ENCODE measurements at places on chromosomes 6 and 20. TPM values are rescaled to one million over a fixed set of nuclear protein-coding genes. Genes with fewer than 3 reads are reported as not detected.

DNA sequence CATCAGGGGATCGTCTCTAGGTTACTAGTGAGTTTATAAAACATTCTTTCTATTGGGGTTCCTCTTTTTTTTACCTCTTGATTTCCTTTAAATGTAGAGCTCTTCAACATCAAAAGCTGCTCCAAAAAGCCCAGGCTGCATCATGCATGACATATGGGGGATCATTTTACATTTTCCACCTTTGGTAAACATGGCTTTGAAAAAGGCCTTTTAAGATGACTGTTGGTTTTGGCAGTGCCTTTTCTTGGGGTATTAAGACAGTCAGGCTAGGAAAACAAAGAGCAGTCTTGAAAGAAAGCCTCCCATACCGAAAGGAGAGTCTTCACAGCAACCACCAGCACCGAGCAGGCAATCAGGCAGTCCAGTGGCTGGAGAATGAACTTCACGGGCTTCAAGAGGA is 73.2 kb downstream of the NPEPL1 start:
- H3K4me1 ChIP-seq = no peaks in the 10 kb centered on the region
- H3K27me3 ChIP-seq = peaks cover 25% of the 10 kb centered on the region
- no peak overlapping the region for H3K4me3 ChIP-seq
- DNase-seq = no peak
- no peak overlapping the region for H3K27ac ChIP-seq

DNA sequence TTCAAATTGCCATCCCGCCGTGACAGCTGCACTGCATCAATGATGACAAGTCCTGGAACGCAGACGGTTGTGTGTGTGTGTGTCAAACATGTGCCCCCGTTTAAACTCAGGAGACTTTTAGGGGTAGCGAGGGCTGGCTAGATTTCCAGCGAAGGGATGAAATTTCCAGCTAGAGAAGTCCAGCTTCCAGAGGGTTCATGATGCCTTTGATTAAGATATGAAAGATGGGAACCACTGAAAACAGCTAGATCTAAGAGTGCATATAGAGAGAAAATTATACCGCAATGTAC is 644 bp downstream of the KIZ start:
- no peaks in the 10 kb centered on the region for H3K36me3 ChIP-seq
- H3K27me3 ChIP-seq = no peaks in the 10 kb centered on the region
- H3K27ac ChIP-seq = peak overlapping the region; percentile 87
- peaks cover 8% of the 10 kb centered on the region for H3K4me1 ChIP-seq

- H3K4me3 ChIP-seq = no peak overlapping the region
- H3K27me3 ChIP-seq = peaks cover 2% of the 10 kb centered on the region
Observed at GRCh38 chr6:168708984-168709383, 268.0 kb downstream of the SMOC2 start.

- no peak for DNase-seq
- no peaks in the 10 kb centered on the region for H3K36me3 ChIP-seq
- H3K27me3 ChIP-seq = no peaks in the 10 kb centered on the region
- no peak overlapping the region for H3K4me3 ChIP-seq
- H3K27ac ChIP-seq = no peak overlapping the region
Observed at GRCh38 chr6:3791526-3792203, 40.2 kb upstream of the PXDC1 start.

GRCh38 chr6:20464041-20464440 is 62.4 kb downstream of the E2F3 start:
- H3K4me1 ChIP-seq = no peaks in the 10 kb centered on the region
- H3K36me3 ChIP-seq = no peaks in the 10 kb centered on the region
- no peak overlapping the region for H3K27ac ChIP-seq

- DNase-seq = peak; percentile 77
- H3K4me1 ChIP-seq = peaks cover 19% of the 10 kb centered on the region
- peak overlapping the region; percentile 98 for H3K27ac ChIP-seq
- no peaks in the 10 kb centered on the region for H3K27me3 ChIP-seq
- peak overlapping the region; percentile 96 for H3K4me3 ChIP-seq
Observed at GRCh38 chr20:49916146-49917002, 1.0 kb upstream of the SPATA2 start.

DNA sequence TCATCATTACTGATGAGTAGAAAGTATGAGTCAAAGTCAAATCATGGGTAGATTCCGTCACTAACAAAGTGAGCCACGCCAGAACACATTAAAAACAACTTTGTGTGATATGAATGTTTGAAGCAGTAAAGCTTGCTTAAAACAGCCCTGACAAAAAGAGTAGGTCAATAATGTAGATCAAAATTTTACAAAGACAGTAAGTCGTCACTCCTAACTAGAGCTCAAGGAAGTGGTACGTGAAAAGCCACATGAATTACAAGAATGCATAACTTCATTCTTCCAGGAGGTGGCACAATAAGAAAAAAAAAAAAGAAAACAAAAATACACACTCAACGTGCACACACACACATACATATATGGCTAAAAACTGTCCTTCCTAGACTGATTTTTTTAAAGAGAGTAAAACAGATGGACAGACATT is 69.9 kb downstream of the HACE1 start:
- no peaks in the 10 kb centered on the region for H3K4me1 ChIP-seq
- no peaks in the 10 kb centered on the region for H3K27me3 ChIP-seq
- no peak overlapping the region for H3K4me3 ChIP-seq
- DNase-seq = no peak

GRCh38 chr6:20946022-20946421 is 411.8 kb downstream of the CDKAL1 start:
- H3K4me3 ChIP-seq = no peak overlapping the region
- no peak for DNase-seq
- H3K36me3 ChIP-seq = no peaks in the 10 kb centered on the region
- H3K27me3 ChIP-seq = no peaks in the 10 kb centered on the region
- no peak overlapping the region for H3K27ac ChIP-seq

DNA sequence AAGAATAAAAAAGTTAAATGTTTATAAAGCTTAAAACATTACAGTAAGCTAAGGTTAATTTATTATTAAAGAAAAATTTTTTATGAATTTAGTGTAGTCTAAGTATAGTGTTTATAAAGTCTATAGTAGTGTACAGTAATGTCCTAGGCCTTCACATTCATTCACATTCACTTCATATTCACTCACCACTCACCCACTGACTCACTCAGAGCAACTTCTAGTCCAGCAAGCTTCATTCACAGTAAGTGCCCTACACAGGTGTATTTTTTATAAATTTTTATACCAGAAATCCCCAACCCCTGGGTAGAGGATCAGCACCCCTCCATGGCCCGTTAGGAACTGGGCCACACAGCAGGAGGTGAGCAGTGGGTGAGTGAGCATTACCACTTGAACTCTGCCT is 24.3 kb upstream of the ADGRF1 start:
- no peak overlapping the region for H3K4me3 ChIP-seq
- DNase-seq = no peak
- no peaks in the 10 kb centered on the region for H3K27me3 ChIP-seq
- H3K36me3 ChIP-seq = no peaks in the 10 kb centered on the region

DNA sequence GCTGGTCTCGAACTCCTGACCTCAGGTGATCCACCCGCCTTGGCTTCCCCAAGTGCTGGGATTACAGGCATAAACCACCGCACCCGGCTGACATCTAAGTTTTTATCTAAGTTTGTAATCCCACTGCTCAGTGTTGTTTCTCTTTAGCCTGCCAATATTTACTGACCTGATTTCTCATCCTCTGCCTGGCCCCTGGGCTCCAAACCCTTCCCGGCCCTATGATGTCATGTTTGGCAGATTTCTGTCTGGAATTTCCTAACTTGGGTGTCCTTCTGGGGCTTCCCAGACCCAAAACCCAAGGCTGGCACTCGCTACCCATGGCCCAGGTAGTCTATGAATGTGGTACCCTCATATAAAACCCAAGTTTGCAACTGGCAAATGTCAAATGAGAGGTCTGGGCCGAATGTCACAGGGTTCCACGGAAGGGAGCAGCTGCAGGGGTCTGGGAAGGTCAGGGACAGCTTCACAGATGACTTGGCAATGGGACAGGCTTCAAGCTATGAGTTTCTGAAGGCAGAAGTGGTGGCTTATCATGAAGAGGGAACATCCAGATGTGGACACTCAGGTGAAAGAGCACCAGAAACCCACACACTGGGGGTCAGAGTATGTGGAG is 54.9 kb downstream of the TMEM170B start:
- no peaks in the 10 kb centered on the region for H3K27me3 ChIP-seq
- H3K27ac ChIP-seq = no peak overlapping the region
- H3K4me1 ChIP-seq = no peaks in the 10 kb centered on the region
- H3K36me3 ChIP-seq = no peaks in the 10 kb centered on the region
- no peak for DNase-seq

DNA sequence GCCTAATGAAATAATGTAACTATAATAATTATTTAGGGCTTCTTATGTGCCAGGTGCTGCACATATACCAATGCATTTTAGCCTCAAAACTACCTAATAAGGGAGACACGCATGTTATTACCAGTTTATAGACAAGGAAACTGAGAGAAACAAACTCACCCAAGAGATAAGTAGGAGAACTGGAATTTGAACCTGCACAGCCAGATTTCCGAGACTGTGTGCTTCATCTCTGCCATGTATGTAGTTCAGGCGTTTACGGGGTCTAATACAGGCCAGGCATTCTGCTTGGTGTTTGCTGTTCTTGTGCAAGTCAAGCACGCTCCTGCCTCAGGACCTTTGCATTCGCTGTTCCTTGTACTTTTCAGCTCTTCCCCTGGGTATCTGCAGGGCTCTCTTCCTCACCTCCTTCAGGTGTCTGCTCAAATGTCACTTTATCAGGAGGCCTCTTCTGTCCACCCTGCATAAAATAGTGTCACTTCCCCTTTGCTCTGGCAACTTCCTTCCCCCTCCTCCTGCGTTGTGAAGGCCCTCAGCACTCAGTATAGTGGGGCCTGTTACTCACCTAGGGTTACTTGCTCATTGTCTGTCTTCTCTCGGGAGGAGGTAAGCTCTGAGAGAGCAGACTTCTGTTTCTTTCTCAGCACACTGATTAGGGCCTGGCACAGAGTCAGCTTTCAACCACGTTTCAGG is 6.1 kb upstream of the NSFL1C start:
- H3K36me3 ChIP-seq = no peaks in the 10 kb centered on the region
- H3K4me3 ChIP-seq = no peak overlapping the region
- H3K27ac ChIP-seq = no peak overlapping the region
- no peak for DNase-seq

DNA sequence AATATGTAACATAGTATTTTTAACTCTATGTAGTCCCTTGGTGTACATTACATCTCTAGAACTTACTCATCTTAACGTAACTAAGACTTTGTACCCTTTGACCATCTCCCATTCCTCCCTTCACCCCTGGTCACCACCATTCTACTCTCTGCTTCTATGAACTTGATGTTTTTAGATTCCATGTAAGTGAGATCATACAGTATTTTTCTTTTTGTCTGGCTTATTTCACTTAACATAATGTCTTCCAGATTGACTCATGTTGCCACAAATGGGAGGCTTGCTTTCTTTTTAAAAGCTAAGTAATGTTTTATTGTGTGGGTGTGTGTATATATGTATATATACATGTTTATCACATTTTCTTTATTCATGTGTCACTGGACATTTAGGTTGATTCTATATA is 55.8 kb downstream of the TMEM200A start:
- no peak for DNase-seq
- no peaks in the 10 kb centered on the region for H3K36me3 ChIP-seq
- H3K4me1 ChIP-seq = no peaks in the 10 kb centered on the region
- H3K4me3 ChIP-seq = no peak overlapping the region

DNA sequence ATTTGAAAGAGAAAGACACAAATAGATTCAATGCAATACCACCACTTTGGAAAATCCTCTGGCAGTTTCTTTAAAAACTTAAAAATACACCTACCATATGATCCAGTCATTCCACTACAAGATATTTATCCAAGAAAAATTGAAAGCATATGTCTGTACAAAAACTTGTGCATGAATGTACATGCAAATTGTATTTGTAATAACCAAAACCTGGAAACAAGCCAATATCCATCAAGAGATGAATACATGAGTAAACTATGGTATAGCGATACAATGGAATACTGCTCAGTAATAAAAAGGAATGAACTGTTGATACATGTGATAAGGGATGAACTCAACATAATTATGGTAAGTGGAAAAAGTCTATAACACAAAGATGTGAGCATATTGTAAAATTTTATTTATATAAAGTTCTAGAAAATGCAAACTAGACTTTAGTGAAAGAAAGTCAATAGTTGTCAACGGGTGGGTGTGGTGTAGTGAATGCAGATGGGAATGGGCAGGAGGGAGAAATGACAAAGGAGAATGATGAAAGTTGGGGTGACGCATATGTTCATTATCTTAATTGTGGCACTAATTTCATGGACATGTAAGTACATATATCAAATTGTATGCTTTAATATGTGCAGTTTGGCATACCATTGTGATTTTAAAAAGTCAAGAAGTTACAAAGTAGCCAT is 347.5 kb downstream of the SAMD5 start:
- DNase-seq = no peak
- no peaks in the 10 kb centered on the region for H3K36me3 ChIP-seq
- H3K4me1 ChIP-seq = no peaks in the 10 kb centered on the region
- H3K4me3 ChIP-seq = no peak overlapping the region

GRCh38 chr20:25199473-25200260 is 4.2 kb downstream of the ENTPD6 start:
- no peak overlapping the region for H3K4me3 ChIP-seq
- no peaks in the 10 kb centered on the region for H3K27me3 ChIP-seq
- H3K36me3 ChIP-seq = no peaks in the 10 kb centered on the region
- DNase-seq = no peak
- peaks cover 31% of the 10 kb centered on the region for H3K4me1 ChIP-seq

NKAIN4 gene
- total RNA-seq = not detected

CRIP3 gene
- not detected for total RNA-seq

HLA-DQA1 gene
- total RNA-seq = 0.41 TPM

CNR1 gene
- total RNA-seq = 12.5 TPM

GSTA1 gene
- total RNA-seq = 18.5 TPM

All from transverse colon (tissue), 4 donors.